DMS 273 treated with DMSO at 0.1 percent for 48 hours (cell line): ENCODE measurements at places on chromosomes 12 and 14.

- DNase-seq, result no peak
Observed at GRCh38 chr14:49546766-49547165, 39.4 kb downstream of the RPS29 start.

DNA sequence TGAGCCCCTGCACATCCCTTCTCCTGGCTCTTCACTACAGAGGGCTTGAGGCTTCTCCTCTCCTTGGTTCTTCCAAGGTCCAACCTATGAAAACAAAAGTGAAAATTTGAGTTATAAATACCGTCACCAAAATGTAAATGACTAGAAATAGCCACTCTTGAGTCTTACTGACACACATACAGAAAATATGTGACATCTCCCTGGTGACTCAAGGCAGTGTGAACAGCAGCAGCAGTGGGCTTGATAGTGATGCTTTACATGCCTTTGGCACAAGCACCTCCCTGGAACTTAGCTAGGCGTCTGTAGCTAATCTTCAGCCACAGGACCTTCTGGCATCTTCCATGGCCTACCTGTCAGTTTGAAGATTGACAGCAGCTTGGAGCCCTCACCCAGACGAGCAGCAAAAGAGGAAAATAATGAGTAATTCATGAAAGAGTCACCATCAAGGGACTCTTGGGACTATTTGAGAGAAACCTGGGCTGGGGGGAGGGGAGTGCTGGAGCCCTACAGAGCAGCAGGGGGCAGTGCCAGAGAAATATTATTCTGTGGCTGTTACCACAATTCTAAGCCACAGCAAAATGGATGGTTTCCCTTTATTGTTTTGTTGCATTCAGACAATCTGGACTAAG is 158.0 kb downstream of the KCNK10 start:
- DNase-seq, result no peak

DNA sequence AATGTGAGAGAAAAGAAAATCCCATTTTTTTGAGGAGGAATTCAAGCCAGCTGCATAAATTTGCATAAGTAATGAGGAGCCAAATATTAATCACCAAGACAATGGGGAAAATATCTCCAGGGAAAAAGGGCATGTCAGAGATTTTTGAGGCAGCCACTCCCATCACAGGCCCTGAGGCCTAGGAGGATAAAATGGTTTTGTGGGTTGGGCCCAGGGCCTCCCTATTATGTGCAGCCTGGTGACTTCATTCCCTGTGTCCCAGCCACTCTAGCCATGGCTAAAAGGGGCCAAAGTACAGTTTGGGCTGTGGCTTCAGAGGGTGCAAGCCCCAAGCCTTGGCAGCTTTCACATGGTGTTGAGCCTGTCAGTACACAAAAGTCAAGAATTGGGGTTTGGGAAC is 1051.0 kb upstream of the FOXG1 start:
- no peak for DNase-seq

GRCh38 chr12:98754095-98754494 is 109.0 kb downstream of the APAF1 start:
- DNase-seq, result no peak

- DNase-seq, result no peak
Observed at GRCh38 chr14:32603992-32604565, 275.0 kb downstream of the AKAP6 start.

DNA sequence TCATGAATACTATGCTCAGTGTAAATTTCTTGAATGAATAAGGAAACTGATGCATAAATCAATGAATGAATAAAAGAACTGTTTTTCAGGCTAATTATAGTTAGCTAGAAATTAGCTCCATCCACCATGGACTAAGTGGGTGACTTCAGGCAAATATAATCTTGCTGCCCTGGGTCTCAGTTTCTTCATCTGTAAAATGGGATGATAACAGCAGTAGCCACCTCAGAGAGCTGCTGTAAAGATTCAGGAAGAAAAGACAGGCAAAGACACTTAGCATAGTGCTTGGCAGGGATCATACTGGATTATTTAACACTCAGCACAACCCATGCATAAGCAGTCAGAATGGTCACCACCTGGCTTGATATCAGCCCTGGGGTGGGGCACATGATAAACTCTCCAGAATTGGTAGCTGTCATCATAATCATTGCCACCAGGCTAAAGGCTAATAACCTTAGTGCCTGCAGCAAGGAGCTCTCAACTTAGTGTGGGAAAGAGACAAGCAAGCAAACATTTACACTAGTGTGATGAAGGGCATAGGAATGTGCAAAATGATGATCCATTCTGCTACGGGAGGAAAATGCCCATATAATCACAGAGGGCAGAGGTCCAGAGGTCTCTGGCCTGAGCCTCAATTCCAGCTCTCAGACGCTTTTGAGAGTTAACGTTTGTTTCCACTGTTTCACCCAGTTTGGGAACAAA is 234.7 kb upstream of the TBX3 start:
- no peak for DNase-seq

DNA sequence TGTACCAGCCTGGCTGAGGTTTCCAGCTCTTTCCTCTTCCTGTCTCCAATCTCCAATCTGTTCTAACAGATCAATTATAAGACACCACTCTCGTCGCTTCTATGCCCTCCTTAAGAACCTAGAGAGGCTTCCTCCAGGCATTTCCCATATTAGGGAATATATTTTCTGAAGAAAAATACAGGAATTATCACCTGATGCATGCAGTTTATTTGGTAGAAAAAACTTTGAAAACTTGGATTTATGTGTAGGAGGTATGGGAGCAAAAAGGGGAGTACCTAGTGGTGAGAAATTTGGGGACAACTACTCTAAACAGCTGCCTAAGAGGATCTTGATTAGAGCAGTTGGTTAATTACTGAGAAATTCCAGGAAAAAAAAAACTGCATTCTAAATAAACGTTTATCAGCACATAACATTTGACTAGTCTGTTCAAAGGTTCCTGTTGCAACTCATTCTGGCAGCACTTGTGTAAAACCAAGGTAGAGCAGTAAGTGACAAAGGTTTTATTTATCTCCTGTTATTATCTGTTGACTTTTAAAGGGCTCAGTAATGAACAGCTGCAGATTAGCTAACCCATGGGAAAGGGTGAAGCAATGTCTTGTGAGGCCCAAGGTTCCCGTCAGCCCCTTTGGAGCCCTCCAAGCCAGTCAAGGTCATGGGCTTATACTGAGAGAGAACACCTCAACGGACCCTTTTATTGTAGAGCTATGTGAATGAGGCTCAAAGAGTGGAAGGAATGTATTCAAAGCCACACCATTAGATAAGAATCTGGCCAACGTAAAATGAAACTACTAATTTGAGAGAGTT is 36.4 kb upstream of the NR1H4 start:
- DNase-seq, result no peak

DNA sequence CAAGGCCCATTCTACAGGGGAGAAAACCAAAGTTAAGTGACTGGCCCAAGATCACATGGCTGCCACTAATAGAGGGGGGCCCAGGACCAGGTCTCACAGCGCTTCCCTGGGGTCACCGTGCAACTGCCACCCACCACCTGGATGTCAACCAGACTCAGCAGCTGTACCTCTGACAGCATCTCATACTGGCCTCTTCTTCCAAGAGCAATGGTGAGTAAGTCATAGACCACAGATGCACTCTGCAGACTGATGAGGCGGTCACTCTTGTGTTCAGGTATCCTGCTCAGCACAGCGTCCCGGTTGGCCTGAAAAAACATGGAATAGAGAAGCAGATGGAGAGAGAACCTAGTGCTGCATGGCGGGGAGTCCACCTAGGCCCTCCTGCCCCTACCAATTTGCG is 139.9 kb downstream of the TTC7B start:
- no peak for DNase-seq

- DNase-seq, result no peak
Observed at GRCh38 chr12:129549656-129550055, 354.2 kb downstream of the TMEM132D start.

- DNase-seq, result no peak
Observed at GRCh38 chr14:51539571-51540037, 112.1 kb upstream of the FRMD6 start.

- no peak for DNase-seq
Observed at GRCh38 chr14:53304726-53305381, 151.7 kb upstream of the DDHD1 start.

DNA sequence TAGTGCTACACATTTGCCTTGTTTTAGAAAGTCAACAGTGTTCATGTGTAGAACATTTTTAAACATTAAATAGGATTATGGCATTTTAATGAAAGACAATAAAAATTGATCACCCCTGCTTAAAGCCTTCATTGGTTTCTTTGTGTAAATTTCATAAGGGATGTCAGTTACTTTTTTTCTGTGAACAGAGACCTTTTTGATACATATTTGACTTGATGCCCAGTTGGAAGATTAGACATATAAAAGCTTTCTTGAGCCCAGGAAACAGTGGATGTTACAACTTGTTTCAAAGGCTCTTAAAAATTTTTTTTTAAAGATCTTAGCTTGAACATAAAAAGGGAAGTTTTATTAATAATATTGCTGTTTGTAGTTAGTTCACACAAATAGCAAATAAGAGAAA is 168.7 kb upstream of the PDZRN4 start:
- DNase-seq, result no peak
